ENCODE measurements at places on chromosomes 13 and 19.

DNA sequence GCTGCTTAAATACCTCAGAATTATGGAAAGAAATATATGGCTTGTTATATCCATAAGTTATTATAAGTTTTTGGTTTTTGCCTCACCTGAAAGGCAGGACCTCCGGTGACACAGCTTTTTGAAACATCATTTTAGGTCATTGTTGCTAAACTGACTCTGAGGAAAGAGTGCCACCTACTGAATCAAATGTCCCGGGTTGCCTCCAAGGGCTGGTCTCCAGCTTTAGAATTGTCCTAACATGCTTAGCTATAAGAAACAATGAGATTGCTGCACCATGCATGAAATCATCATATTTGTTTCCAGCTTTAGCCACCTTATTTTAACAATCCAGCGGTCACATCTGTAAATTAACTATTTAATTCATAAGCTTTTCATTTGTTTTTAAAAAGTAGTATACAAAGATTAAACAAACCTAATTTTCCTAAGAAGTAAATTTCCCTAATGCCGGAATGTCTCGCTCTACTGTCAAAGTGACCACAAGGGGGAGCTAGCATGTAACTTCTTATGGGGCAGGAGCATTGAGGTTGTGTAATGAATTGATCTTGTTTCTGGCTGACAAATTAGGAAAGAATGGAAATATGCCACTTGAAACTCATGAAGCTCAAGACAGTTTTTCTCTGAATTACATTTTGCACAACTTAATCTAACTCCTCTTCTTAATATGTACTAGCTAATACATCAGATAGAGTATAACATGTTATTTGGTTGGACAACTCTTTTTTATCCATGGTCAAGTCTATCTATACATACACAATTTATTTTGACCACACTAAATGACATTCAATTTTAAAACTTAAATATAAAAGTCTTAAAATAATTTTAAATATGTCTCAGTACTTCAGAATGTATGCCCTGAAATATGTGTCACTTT is 6.7 kb upstream of the PCDH17 start:
- H3K27ac ChIP-seq = no peak overlapping the region
- H3K4me1 ChIP-seq = no peaks in the 10 kb centered on the region
- no peaks in the 10 kb centered on the region for H3K27me3 ChIP-seq
- peak; percentile 47 for DNase-seq

- peaks cover 17% of the 10 kb centered on the region for H3K4me1 ChIP-seq
- H3K4me3 ChIP-seq = no peak overlapping the region
- H3K36me3 ChIP-seq = peaks cover 1% of the 10 kb centered on the region
- peak overlapping the region; percentile 74 for H3K27ac ChIP-seq
- H3K27me3 ChIP-seq = no peaks in the 10 kb centered on the region
These were observed 37.4 kb downstream of the KLF5 start for GRCh38 chr13:73096173-73096572.

DNA sequence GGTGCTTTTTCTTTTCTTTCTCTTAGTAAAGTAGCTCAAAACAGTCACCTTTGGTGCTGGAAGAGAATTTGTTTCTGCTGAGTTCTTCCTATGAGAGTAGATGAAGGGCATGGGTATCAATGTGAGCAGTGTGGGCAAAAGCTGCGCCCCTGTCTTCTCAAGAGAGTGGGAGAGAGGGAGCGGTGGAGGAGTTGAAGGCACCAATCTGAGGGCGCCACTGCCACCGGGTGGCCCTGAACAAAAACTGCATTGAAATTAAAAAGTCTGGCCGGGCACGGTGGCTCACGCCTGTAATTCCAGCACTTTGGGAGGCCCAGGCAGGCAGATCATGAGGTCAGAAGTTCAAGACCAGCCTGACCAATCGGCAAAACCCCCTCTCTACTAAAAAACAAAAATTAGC is 28.7 kb upstream of the EPHX3 start:
- no peak for DNase-seq
- peak overlapping the region; percentile 53 for H3K27ac ChIP-seq
- no peak overlapping the region for H3K4me3 ChIP-seq
- peaks cover 9% of the 10 kb centered on the region for H3K36me3 ChIP-seq
- no peaks in the 10 kb centered on the region for H3K27me3 ChIP-seq

- H3K27ac ChIP-seq = peak overlapping the region; percentile 97
- H3K4me1 ChIP-seq = peaks cover 13% of the 10 kb centered on the region
- H3K36me3 ChIP-seq = peaks cover 4% of the 10 kb centered on the region
- no peaks in the 10 kb centered on the region for H3K27me3 ChIP-seq
- peak overlapping the region; percentile 77 for H3K4me3 ChIP-seq
- DNase-seq = peak; percentile 59
These were observed 1.1 kb downstream of the GYS1 start for GRCh38 chr19:48991873-48992580.

DNA sequence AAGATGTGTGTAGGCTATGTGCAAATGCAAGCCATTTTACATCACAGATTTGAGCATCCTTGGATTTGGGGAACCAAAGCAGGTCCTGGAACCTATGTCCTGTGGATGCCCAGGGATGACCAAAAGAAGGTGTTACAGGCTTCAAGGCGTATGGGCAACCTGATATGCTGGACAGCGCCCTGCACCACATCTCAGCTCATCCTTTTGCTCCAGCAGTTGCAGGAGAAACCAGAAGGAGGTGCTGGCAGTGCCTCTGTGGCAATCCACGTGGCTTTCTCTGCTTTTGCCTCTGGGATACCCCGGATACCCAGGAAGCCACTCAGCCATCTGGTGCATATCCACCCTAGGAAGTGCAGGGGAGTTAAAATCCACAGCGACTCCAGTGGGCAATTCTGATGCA is 110.3 kb upstream of the VSTM2B start:
- no peak for DNase-seq
- H3K4me1 ChIP-seq = no peaks in the 10 kb centered on the region
- no peaks in the 10 kb centered on the region for H3K27me3 ChIP-seq

GRCh38 chr13:25281935-25282332 is 5.4 kb downstream of the MTMR6 start:
- H3K4me3 ChIP-seq = no peak overlapping the region
- no peaks in the 10 kb centered on the region for H3K27me3 ChIP-seq
- H3K4me1 ChIP-seq = no peaks in the 10 kb centered on the region
- no peaks in the 10 kb centered on the region for H3K36me3 ChIP-seq
- DNase-seq = no peak

DNA sequence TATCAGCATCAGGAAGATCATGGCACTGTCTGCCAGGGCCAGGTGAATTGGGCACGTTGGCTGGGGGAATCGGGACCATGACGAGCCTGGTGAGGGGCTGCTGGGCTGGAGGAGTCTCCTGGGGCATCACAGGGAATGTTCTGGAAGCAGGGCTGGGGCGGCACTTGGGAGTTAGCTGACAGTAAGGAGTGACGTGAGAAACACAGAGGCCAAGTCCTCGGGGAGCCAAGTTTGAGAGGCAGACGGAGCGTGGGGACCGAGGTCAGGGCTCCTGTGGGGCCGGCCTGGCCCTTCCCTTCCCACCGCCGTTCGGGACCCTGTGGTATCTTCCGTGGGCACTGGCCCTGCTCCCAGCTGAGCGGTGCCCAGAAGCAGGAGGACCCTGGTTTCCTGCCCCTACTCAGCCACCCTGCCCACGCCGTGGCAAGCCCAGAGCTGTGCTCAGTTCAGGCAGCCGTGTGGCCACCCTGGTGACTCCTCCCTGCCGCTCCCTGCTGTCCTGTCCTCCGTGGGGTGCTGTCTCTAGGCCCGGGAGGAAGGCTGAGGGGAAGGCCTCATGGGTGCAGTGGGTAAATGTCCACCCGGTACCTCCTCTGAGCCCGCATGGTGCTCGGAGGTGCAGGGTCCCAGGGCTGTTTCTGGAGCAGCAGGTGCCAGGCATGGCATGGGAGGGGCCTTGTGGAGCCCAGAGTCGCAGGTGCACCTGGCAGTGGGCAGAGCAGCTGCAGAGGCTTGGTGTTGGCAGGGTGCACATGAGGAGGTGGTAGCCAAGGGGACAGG is 25.2 kb downstream of the CRTC1 start:
- no peak for DNase-seq
- no peaks in the 10 kb centered on the region for H3K27me3 ChIP-seq
- no peak overlapping the region for H3K4me3 ChIP-seq
- no peaks in the 10 kb centered on the region for H3K36me3 ChIP-seq
- no peaks in the 10 kb centered on the region for H3K4me1 ChIP-seq
- H3K27ac ChIP-seq = no peak overlapping the region

DNA sequence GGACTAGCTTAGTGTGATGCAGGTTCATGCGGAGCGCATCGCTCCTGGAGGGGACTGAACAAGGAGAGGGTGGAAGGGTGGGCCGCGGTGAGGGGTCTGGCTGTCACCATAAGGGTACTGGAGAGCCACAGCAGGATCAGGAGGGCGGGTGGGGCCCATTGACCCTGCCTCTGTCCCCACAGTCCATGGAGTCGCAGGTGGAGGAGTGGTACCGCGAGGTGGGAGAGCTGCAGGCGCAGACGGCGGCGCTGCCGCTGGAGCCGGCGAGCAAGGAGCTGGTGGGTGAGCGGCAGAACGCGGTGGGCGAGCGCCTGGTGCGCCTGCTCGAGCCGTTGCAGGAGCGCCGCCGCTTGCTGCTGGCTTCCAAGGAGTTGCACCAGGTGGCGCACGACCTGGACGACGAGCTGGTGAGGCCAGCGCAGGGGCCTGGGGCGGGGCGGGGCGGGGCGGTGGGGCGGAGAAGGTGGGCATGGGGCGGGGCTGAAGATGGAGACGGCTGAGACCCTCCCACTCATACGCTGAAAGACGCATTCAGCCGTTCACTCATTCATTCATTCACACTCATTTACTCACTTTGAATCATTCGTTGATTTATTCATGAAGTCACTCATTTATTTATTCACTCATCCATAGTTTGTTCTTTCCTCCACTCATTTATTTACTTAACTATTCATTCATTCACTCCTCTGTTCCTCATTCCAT is 27.5 kb upstream of the SHKBP1 start:
- peak; percentile 88 for DNase-seq
- no peaks in the 10 kb centered on the region for H3K27me3 ChIP-seq
- H3K27ac ChIP-seq = no peak overlapping the region

GRCh38 chr13:110624766-110625756 is 9.7 kb downstream of the NAXD start:
- H3K4me1 ChIP-seq = peaks cover 4% of the 10 kb centered on the region
- no peak for DNase-seq
- H3K27me3 ChIP-seq = no peaks in the 10 kb centered on the region

GRCh38 chr19:44809577-44810233 is 802 bp downstream of the BCAM start:
- H3K4me1 ChIP-seq = peaks cover 27% of the 10 kb centered on the region
- peak overlapping the region; percentile 79 for H3K4me3 ChIP-seq
- peaks cover 8% of the 10 kb centered on the region for H3K36me3 ChIP-seq
- H3K27ac ChIP-seq = peak overlapping the region; percentile 95
- no peaks in the 10 kb centered on the region for H3K27me3 ChIP-seq
- DNase-seq = no peak

- no peak overlapping the region for H3K27ac ChIP-seq
- H3K36me3 ChIP-seq = no peaks in the 10 kb centered on the region
These were observed 1.4 kb upstream of the SBSN start for GRCh38 chr19:35529241-35530218.

GRCh38 chr19:54439174-54439851 is 9.7 kb upstream of the LENG8 start:
- H3K4me3 ChIP-seq = no peak overlapping the region
- H3K36me3 ChIP-seq = no peaks in the 10 kb centered on the region
- H3K27me3 ChIP-seq = no peaks in the 10 kb centered on the region
- H3K4me1 ChIP-seq = peaks cover 2% of the 10 kb centered on the region

DNA sequence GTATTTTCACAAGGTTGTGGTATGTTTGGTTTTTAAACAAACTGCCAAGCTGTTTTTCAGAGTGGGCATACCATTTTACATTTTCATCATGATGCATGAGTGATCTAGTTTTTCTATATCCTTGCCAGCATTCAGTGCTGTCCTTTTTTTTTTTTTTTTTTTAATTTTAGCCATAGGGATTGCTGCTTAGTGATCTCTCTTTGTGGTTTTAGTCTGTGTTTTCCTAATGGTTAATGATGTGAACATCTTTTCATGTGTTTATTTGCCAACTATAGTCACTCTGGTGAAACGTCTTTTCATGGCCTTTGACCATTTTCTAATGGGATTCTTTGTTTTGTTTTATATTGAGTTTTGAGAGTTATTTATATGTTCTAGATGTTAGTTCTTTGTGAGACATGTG is 59.7 kb downstream of the SHISA2 start:
- no peaks in the 10 kb centered on the region for H3K27me3 ChIP-seq
- H3K4me3 ChIP-seq = no peak overlapping the region

DNA sequence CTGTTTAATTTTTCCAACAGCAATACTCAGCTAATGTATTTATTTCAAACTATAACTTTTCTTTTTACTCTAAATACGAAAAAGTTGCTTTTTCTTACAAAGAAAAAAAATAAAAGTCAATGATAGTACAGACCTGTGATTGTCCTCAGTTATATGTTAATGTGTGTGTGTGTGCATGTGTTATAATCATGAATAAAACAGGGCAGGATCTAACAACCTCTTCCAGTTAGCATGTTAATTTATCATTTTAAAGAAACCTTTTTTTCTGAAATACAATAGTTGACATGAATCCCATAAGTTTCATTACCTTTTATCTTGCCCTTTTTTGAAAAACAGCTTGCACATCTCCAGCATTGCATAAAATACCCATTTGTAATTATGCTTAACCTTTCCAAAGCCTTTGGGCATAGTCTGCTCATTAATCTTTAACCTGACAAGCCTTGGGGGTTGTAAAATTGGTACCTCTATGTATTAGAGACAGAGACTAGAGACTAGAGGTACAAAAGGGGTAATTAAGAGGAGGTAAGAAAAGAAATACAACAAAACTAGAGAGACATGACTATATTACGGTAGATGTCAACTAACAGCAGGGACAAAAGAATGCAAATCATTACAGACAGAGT is 828.1 kb downstream of the OLFM4 start:
- no peaks in the 10 kb centered on the region for H3K36me3 ChIP-seq
- H3K27me3 ChIP-seq = no peaks in the 10 kb centered on the region
- no peaks in the 10 kb centered on the region for H3K4me1 ChIP-seq
- no peak for DNase-seq
- H3K27ac ChIP-seq = no peak overlapping the region

- H3K4me1 ChIP-seq = peaks cover 5% of the 10 kb centered on the region
- H3K36me3 ChIP-seq = no peaks in the 10 kb centered on the region
- H3K4me3 ChIP-seq = no peak overlapping the region
- no peaks in the 10 kb centered on the region for H3K27me3 ChIP-seq
These were observed 169.8 kb downstream of the SHISA2 start for GRCh38 chr13:25881971-25882451.

DNA sequence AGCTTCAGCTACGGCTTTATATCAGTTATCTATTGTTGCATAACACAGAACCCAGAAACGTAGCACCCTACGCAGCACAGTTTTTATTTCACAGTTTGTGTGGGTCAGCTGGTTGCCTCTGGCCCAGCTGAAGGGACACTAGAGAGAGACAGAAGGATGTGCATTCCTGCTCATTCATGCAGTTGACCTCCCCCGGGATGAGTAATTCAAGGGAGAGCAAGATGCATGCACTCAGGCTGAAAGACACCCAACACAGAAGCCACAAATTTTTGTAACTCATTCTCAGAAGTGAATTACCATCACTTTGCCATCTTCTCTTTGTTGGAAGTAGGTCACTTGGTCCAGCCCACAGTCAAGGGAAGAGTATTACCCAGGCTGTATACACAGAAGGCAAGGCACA is 89.5 kb downstream of the EFNB2 start:
- no peak overlapping the region for H3K27ac ChIP-seq
- DNase-seq = no peak
- no peaks in the 10 kb centered on the region for H3K4me1 ChIP-seq
- no peaks in the 10 kb centered on the region for H3K27me3 ChIP-seq

All from Caco-2 (cell line).